ENCODE measurements at places on chromosomes 1 and 21.

- H3K4me3 ChIP-seq = no peak overlapping the region
- DNase-seq = no peak
- no peaks in the 10 kb centered on the region for H3K36me3 ChIP-seq
- no peaks in the 10 kb centered on the region for H3K4me1 ChIP-seq
- H3K27ac ChIP-seq = no peak overlapping the region
- no peaks in the 10 kb centered on the region for H3K27me3 ChIP-seq
Observed at GRCh38 chr1:40141878-40142535, 19.2 kb upstream of the RLF start.

GRCh38 chr1:37040261-37040660, 5.9 kb upstream of the GRIK3 start:
- no peaks in the 10 kb centered on the region for H3K4me1 ChIP-seq
- H3K4me3 ChIP-seq = no peak overlapping the region
- no peak for DNase-seq
- H3K27me3 ChIP-seq = peaks cover 11% of the 10 kb centered on the region
- H3K27ac ChIP-seq = no peak overlapping the region

DNA sequence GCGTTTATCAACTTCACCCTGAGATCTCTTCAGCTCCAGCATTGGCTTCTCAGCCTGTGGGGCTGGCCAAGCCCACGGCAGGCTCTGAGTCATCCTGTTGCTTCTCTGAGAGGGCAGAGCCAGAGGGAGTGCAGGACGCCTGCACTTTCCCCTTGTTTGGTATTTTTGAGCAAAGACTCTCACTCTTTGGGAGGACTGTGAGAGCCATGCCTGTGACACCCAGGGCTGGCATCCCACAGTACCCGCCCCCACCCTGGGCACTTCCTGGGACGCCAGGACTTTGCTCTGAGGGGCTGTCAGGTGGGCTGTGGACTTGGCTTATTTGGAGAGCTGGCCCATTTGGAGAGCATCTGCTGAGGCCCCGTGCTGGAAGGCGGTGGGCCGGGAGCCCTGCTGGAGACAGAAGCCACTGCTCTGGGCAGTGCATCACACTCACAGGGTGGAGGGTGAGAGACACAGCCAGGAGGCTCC, 37.4 kb downstream of the VANGL1 start:
- H3K4me1 ChIP-seq = no peaks in the 10 kb centered on the region
- H3K4me3 ChIP-seq = no peak overlapping the region
- no peaks in the 10 kb centered on the region for H3K27me3 ChIP-seq
- peak overlapping the region; percentile 43 for H3K27ac ChIP-seq
- no peaks in the 10 kb centered on the region for H3K36me3 ChIP-seq

DNA sequence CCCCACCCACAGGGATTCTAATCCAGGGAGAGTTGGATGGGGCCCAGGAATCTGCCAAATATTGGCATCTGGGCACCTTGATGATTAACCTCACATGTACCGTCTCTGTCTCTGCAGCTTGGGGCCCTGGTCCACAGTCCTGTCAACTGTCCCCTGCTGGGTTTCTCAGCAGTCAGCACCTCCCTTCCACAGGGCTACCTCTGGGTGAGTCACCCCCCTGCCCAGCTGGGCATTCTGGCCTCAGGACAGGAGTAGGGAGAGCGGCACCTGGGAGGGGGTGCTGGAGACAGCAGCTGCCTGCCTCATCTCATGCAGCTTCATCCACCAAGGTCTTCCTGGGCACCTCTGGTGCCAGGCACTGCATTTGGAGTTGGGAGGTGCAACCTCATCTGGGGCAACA, 100.6 kb upstream of the ACTL8 start:
- no peaks in the 10 kb centered on the region for H3K36me3 ChIP-seq
- no peak for DNase-seq
- H3K4me3 ChIP-seq = no peak overlapping the region
- no peaks in the 10 kb centered on the region for H3K4me1 ChIP-seq

GRCh38 chr1:14247666-14248065, 350.8 kb upstream of the KAZN start:
- no peaks in the 10 kb centered on the region for H3K27me3 ChIP-seq
- H3K36me3 ChIP-seq = no peaks in the 10 kb centered on the region
- no peak overlapping the region for H3K27ac ChIP-seq
- no peaks in the 10 kb centered on the region for H3K4me1 ChIP-seq

DNA sequence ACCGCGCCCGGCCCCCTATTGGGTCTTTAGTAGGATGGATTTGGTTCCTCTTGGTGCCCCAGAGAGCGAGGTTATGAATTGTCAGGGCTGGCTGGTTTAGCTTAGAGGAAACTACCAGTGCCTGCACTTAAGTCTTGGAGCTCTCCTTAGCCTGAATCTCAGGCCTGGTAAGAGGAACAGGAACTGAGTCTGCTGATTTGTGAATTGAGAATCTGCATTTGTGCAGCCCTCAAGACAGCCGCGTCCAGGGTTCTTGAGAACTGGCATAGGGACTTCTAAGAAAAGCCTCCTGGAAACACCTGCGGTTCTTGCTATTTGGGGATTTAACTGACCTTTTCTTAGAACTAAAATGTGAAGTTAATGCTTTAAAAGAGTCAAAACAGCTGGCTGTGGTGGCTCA, 1.7 kb downstream of the NECAP2 start:
- DNase-seq = no peak
- H3K4me3 ChIP-seq = no peak overlapping the region
- no peaks in the 10 kb centered on the region for H3K27me3 ChIP-seq
- H3K36me3 ChIP-seq = no peaks in the 10 kb centered on the region
- H3K4me1 ChIP-seq = peaks cover 5% of the 10 kb centered on the region

DNA sequence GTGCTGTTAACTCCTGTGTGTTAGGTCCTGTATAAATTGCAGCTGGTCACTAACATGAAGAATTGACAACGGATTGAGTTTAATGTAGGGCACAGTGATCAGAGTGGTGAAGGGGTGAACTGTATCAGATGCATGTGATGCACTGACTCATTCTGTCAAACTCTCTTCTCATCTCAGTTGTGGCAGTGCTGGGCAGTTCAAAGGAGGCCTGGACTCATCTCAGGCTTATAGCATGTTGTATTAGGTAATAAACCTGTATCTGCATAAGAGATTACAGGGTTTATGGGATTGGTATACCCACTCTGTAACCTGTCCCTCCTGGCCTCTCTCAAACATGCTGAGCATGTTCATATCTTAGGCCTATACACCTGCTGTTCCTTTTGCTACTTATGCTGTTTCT, 12.4 kb upstream of the GBP3 start:
- no peak for DNase-seq
- no peak overlapping the region for H3K27ac ChIP-seq
- H3K27me3 ChIP-seq = no peaks in the 10 kb centered on the region
- no peaks in the 10 kb centered on the region for H3K36me3 ChIP-seq
- H3K4me1 ChIP-seq = no peaks in the 10 kb centered on the region

DNA sequence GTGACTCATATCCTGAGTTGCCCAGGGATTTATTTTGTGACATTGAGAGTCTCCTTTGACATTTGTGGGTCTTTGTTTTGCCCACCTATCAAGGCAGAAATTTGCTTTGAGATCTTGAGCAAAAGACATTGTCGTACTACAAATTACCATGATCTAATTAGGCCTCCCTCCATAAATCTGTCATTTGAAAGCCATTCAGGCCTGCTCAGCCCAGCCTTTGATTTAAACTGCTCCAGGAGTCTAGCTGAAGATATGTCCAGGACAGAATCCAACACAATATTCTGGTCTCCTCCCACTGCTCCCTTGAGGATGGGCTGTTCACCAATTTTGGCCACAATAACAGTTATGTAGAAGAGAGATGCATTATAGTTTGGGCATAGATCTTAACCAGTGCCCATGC, 86.7 kb downstream of the PROX1 start:
- H3K36me3 ChIP-seq = no peaks in the 10 kb centered on the region
- no peak for DNase-seq
- H3K27me3 ChIP-seq = no peaks in the 10 kb centered on the region
- H3K4me1 ChIP-seq = no peaks in the 10 kb centered on the region

- no peaks in the 10 kb centered on the region for H3K36me3 ChIP-seq
- no peaks in the 10 kb centered on the region for H3K27me3 ChIP-seq
- H3K4me1 ChIP-seq = peaks cover 14% of the 10 kb centered on the region
- DNase-seq = no peak
- no peak overlapping the region for H3K27ac ChIP-seq
Observed at GRCh38 chr1:179817789-179818188, 59.8 kb downstream of the TOR1AIP2 start.

GRCh38 chr1:40944326-40944725, 35.2 kb upstream of the CTPS1 start:
- H3K4me3 ChIP-seq = no peak overlapping the region
- H3K4me1 ChIP-seq = peaks cover 4% of the 10 kb centered on the region
- H3K27me3 ChIP-seq = no peaks in the 10 kb centered on the region

- H3K36me3 ChIP-seq = no peaks in the 10 kb centered on the region
- no peaks in the 10 kb centered on the region for H3K4me1 ChIP-seq
- H3K27ac ChIP-seq = no peak overlapping the region
- no peak overlapping the region for H3K4me3 ChIP-seq
Observed at GRCh38 chr1:152747831-152748230, 10.0 kb upstream of the KPRP start.

DNA sequence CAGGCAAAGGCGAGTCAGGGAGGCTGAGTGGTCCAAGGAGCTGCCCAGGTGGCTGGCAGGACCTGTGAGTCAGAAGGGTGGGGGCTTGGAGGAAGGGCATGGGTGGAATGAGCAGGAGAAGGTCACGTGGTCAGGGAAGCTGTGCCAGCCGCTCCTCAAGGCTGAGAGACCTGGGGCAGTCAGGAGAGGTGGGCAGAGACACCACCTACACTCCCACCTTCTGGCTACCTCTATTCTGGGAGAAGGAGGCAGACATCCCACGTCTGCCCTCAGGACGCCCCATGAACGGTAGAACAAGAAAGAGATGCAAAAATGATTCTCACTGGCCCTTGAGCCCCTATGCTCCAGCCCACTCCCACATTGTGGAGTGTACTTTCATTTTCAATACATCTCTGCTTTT, 151.8 kb upstream of the RAB4A start:
- DNase-seq = no peak
- no peaks in the 10 kb centered on the region for H3K4me1 ChIP-seq
- H3K36me3 ChIP-seq = no peaks in the 10 kb centered on the region
- no peak overlapping the region for H3K4me3 ChIP-seq
- H3K27me3 ChIP-seq = no peaks in the 10 kb centered on the region

- H3K36me3 ChIP-seq = no peaks in the 10 kb centered on the region
- no peaks in the 10 kb centered on the region for H3K27me3 ChIP-seq
- H3K27ac ChIP-seq = no peak overlapping the region
Observed at GRCh38 chr1:178500091-178500770, 3.5 kb upstream of the CLEC20A start.

- H3K36me3 ChIP-seq = no peaks in the 10 kb centered on the region
- no peak overlapping the region for H3K4me3 ChIP-seq
- no peaks in the 10 kb centered on the region for H3K4me1 ChIP-seq
- H3K27me3 ChIP-seq = no peaks in the 10 kb centered on the region
Observed at GRCh38 chr1:9161963-9162362, 33.1 kb upstream of the GPR157 start.

DNA sequence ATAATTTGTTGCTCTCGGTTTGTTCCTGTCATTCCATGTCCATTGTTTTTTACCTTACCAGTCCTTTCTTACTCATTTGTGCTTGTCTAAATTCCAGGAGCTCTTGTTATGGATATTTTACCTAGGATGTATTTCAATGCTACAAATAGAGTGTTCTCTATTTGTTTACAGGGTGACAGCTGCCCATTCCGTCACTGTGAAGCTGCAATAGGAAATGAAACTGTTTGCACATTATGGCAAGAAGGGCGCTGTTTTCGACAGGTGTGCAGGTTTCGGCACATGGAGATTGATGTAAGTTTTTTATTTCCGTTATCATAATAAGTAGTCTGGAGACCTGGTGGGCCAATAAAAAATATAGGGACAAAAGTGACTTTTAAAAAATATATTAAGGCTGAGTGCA, 23.0 kb downstream of the ZBED6 start:
- peaks cover 81% of the 10 kb centered on the region for H3K36me3 ChIP-seq
- no peak overlapping the region for H3K4me3 ChIP-seq
- no peaks in the 10 kb centered on the region for H3K27me3 ChIP-seq
- H3K4me1 ChIP-seq = no peaks in the 10 kb centered on the region

GRCh38 chr1:233884461-233885151, 19.9 kb upstream of the SLC35F3 start:
- no peaks in the 10 kb centered on the region for H3K36me3 ChIP-seq
- H3K4me1 ChIP-seq = no peaks in the 10 kb centered on the region
- no peak for DNase-seq
- no peaks in the 10 kb centered on the region for H3K27me3 ChIP-seq

- no peak overlapping the region for H3K4me3 ChIP-seq
- no peak for DNase-seq
- H3K27ac ChIP-seq = no peak overlapping the region
- H3K27me3 ChIP-seq = no peaks in the 10 kb centered on the region
- no peaks in the 10 kb centered on the region for H3K4me1 ChIP-seq
Observed at GRCh38 chr1:245809361-245809760, 654.6 kb downstream of the KIF26B start.

- H3K36me3 ChIP-seq = no peaks in the 10 kb centered on the region
- DNase-seq = no peak
- peak overlapping the region; percentile 78 for H3K27ac ChIP-seq
- no peak overlapping the region for H3K4me3 ChIP-seq
- no peaks in the 10 kb centered on the region for H3K4me1 ChIP-seq
Observed at GRCh38 chr1:21319447-21320407, 29.5 kb upstream of the ECE1 start.

DNA sequence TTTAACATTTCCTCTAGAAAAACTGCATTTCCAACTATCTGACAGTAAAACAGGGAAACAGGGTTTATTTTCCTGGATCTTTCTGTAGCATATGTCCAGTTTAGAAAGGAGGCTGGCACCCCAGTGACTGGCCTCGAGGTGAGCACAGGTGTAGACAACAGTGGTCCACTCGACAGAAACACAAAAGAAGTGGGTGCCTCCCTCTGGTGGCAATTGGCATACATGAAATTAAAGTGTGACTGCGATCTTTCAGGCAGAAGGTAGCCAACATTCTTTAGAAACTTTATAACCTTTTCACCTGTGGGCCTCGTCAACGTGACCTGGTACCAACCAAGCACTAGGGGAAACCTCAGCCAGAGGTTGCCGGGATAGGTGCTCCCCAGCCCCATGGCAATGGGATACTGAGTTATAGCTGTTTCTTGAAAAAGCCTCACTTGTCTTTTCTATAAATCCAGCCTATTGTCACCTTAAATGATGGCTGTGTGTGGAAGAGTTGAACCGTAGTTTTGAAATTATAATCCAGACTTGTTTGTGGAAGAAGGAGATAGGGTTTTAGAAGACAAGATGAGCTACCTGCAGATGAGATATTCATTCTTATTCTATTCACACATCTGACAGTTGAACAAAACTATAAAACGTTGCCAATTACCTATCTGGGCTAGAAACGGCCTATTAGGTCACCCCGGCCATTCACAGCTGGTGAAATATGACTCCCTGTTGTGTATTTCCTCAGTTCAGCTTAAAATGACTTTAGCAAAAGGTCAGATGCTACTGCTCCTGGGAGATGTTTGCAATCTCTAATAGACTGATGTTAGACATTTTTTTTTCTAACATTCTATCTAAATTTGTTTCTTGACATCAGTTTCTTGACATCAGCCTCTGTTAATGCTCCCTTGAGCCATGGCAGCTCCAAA, 44.3 kb downstream of the PCP4 start:
- no peaks in the 10 kb centered on the region for H3K36me3 ChIP-seq
- no peaks in the 10 kb centered on the region for H3K4me1 ChIP-seq
- H3K4me3 ChIP-seq = no peak overlapping the region
- no peak overlapping the region for H3K27ac ChIP-seq
- no peak for DNase-seq

All from Peyer's patch (tissue), 4 donors.